Islet precursor cell (in vitro differentiated cells): ENCODE measurements at places on chromosomes 13 and 19.

DNA sequence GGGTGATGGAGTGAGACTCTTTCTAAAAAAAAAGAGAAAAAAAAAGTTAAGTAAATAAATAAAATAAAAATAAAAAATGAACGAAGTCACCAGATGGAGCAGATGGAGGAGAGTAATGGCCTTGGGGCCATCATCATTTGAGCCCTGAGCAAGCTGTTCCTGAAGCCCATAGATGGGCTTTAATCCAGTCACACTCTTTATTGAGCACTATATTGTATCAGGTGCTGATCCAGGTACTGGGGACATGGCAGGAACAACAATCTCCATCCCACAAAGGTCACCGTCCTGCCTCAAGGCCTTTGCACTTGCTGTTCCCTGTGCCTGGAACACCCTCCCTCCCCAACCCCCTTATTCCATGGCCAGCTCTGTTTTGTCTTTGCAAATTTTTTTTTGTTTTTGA is 3.9 kb upstream of the ADAMTS10 start:
- no peak for DNase-seq

DNA sequence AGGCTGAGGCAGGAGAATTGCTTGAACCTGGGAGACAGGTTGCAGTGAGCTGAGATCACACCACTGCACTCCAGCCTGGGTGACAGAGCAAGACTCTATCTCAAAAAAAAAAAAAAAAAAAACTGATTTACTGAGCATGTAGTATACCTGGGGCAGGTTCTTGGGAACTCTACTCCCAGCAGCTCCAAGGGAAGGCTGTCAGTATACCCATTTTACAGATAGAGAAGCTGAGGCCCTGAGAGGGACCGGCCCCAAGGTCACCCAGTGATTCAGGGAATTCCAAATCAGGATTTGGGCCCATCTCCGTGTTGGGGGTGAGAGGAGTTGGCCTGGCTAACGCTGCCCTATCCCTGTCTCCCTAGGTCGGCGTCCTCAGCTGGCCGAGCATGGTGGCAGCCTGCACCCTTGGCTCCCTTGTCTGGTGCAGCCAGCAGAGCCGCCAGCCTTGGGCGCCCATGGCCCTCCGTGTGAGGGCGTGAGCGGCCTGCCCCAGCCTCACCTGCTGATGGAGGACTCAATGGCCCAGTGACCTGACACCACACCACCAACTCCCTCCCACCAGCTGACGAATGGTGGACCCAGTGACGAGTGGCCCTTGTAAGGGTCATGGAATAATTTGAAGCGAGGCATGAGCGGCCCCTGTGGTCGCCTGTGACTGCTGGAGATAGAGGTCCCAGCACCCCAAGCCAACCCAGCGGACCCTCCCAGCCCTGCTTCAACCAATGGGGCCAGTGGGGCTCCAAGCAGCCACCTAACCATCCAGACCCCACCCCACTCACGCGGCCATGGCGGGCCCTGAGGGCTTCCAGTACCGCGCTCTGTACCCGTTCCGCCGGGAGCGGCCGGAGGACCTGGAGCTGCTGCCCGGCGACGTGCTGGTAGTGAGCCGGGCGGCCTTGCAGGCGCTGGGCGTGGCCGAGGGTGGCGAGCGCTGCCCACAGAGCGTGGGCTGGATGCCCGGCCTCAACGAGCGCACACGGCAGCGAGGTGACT is 2.4 kb downstream of the PIK3R2 start:
- DNase-seq = no peak

DNA sequence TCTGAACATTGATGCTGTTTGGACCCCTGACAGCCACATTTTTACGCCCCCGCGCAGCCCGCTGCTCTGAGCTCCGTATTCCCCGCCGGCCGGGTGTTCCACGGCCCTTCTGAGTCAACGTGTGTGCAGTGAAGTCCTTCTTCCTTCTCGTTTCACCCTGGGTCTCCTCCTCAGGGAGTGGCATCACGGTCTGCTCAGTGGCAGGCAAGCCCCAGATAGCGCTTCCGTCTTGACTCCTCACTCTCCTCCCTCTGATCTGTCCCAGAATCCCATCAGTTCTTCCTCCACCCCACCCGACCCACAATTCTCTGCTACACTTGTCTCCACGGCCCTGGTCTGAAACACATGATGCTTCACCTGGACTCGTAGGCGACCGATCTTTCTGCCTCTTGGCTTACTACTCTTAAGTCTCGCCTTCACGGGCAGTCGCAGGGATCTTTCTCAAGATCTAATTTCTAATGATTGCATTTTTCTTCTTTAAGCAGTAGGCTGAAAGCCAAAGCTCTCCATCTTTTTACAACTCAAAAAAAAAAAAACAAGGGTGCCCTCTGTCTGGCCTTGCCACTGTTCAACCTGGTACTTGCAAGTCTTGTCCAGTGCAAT is 33.9 kb downstream of the CCNE1 start:
- DNase-seq = peak; percentile 76

DNA sequence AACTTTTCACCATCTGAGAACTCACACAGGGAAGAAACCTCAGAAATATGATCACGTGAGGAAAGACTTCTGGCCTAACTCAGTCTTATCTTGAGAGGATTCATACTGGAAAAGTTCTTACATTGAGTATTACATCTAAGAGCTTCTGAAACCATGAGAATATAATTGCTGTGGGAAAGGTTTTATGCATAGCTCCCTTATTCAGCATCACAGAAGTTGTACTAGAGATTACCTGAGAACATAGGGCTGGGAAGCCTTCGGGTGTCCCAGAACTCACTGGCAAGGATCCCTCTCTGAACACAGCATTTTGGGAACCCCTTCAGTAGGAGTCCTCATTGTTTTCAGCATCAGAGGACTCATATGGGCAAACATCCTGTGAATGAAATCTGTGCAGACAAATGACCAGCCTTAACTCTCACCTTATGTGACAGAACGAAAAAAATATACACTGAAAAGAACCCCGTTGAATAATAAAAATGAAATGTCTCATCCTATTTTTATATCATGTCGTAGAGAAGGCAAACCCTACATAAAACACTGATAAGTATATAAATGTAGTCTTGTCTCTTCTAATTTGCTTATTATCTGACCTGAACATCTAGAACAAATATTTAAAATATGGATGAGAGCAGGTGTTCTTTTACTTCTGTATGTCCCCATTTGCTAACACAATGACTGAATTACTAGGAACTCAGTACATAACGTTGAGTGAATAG is 14.2 kb downstream of the ZNF274 start:
- no peak for DNase-seq

- DNase-seq = no peak
Observed at GRCh38 chr13:64314331-64314730, 2898.7 kb upstream of the PCDH20 start.

DNA sequence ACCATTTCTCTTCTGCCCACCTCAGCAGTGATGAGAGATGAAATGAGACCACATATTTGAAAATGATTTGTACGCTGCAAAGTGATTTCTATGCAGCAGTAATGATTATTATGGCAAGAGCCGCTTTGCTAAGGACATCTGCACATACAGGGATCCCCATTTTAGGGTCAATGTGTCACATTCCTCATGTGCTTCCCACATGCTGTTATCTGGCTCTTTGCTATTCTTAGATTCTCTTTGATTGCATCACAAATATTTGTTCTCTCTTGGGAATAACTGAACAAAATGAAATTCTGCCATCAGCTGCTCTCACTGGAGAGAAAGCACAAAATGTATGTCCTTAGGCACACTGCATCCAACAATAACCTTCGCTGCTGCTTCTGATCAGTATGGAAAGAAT is 209.5 kb upstream of the IPO5 start:
- DNase-seq = no peak

DNA sequence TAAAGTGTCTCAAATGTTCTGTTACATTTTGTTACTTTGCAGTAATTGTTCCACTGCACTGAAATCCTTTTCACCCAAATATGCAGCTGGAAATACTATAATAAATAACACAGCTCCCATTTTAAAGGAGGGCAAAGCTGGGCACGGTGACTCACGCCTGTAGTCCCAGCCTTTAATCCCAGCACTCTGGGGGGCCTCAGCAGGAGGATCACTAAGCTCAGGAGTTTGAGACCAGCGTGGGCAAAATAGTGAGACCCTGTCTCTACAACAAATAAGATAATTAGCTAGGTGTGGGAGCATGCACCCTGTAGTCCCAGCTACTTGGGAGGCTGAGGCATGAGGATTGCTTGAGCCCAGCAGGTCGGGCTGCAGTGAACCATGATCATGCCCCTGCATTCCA is 7.5 kb upstream of the UBAC2 start:
- DNase-seq = no peak

DNA sequence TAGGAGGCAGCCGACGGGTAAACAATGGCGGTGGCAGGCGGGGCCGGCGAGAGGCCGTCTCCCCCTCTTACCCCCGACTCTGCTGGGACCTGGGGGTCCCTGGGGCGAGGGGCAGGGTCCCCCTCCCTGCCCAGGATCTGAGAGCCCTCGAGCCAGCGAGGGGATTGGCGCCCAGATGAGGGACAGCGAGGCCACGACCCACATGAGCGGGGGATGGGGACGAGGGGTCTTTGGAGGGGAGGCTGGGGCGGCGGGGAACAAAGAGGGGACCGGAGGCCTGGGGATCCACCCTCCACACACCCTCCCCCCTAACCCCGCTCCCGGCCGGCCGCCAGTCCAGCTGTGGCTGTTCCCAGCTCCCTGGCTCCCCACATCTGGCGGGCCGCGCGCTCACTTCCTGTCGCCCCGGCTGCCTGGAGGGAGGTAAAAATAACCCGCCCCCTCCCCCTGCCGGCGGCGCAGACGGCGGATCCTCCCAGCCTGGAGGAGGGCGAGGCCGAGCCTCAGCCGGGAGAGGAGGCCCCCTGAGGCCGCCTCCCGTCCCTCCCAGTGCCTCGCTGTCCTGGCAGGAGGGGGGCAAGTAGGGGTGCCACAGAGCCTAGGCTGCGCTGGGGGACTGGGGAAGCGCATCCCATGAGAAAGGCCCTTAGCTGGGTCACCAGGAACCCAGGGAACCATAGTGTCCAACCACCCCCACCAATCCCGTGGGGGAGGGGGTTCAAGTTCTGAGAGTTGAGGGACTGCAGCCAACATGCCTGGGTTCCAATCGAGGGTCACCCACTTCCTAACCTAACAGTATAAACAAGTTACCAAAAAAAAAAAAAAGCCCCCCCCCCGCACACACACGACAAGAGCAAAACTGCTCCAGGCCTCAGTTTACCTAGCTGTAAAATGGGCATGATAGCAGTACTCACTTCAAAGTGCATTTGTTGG is 29.3 kb upstream of the NANOS3 start:
- peak; percentile 97 for DNase-seq

DNA sequence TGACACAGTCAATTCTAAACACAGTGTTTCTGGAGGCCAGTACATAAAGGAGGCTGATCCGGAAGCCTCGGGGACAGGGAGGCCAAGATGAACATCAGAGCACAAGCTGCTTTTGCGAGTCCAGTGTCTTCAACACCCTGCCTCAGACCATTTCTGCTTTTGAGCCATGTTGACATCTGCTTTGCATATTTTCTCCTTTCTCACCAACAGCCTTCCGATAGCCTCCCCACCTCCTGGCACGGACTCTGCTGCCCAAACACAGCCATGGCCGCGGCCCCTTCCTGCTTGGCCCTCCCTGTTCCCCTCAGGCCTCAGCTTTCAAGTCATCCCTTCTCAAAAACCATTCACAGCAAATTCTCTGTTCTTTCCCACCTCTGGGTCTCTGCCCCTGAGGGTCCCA is 3.6 kb downstream of the LRRC25 start:
- DNase-seq = no peak

DNA sequence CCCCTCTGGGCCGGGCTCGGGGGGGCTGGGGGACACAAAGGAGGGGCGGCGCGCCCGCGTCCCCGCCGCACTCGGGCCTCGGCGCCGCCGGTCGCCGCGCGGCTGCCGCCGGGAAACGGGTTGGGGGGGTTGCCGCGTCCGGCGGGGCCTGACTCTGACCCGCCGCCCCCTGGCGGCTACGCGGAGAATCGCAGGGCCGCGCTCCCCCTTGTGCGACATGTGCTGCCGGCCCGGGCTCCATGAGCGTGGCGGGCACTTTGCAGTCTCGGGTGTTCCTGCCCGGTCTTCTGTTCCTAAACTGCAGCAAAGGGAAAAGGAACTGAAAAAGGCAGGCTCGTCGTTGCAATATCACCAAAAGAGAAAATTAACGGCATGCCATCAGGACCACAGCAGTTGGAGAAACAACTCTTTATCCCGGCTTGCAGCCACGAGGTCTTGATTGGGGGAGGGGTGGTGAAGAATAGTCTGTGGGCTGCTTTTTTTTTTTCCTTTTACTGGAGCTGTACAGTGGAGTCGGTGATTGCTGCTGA is 1.5 kb downstream of the MIR17HG start:
- peak; percentile 93 for DNase-seq

GRCh38 chr13:93361703-93362102 is 135.1 kb downstream of the GPC6 start:
- DNase-seq = no peak

- no peak for DNase-seq
Observed at GRCh38 chr13:35219021-35219420, 257.5 kb downstream of the MAB21L1 start.

GRCh38 chr19:36140304-36141038 is 605 bp downstream of the CAPNS1 start:
- peak; percentile 83 for DNase-seq

- no peak for DNase-seq
Observed at GRCh38 chr13:67554286-67554685, 324.1 kb upstream of the PCDH9 start.

GRCh38 chr13:49146950-49147355 is 73.2 kb upstream of the MLNR start:
- DNase-seq = no peak

- no peak for DNase-seq
Observed at GRCh38 chr13:49410006-49410405, 33.9 kb downstream of the CAB39L start.

DNA sequence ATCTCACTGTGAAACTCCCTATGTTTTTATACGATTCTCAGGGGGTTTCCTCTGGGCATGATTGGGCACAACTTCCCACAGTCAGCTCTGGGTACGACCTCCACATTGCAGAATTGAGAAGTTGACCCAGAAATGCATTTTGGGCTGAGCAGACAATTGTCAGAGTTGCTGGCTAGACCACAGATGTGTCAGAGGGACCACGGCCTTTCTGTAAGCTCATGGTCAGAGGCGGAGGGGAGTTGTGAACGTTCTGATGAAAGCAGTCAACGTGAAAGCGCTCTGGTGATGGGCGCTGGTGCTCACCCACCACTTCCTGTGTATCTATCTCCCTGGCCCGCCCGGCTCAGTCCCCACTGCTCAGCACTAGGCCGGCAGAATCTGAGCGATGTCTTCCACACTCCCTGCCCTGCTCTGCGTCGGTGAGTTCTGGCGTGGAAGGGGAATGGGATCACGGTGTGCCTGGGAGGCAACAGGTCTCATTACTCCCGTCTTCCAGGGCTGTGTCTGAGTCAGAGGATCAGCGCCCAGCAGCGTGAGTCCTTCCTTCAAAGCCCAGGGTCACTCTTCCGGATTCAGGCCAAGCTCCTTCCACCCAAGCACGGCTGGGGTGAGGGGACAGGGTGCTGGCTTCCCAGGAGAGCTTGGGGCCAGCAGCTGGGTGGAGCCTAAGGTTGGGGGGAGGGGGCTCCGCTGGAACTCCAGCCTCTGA is at the start of gene NCR1:
Gene NCR1, plus strand, starts transcription at position 346 of the 709 bp plus-strand sequence. Its CDS starts 40 bp downstream, at position 386.
- peak; percentile 75 for DNase-seq

GRCh38 chr19:51490676-51491075 is 10.9 kb downstream of the SIGLEC12 start:
- no peak for DNase-seq

GRCh38 chr13:33860526-33860925 is 42.6 kb downstream of the RFC3 start:
- DNase-seq = no peak

- no peak for DNase-seq
Observed at GRCh38 chr13:21537105-21537504, 66.9 kb downstream of the MICU2 start.
